Temporal lobe (tissue), 4 donors: ENCODE measurements at places on chromosomes 1 and 21. TPM values are rescaled to one million over a fixed set of nuclear protein-coding genes. Genes with fewer than 3 reads are reported as not detected.

Gene YTHDF2
- 53.4 TPM for total RNA-seq

Gene IGSF21
- 32.0 TPM for total RNA-seq

Gene CSF1
- total RNA-seq, result 1.7 TPM

Gene CYYR1
- 2.7 TPM for total RNA-seq

Gene HTR6
- 0.25 TPM for total RNA-seq

Gene BCL2L15
- total RNA-seq, result 0.74 TPM

Gene CFHR1
- total RNA-seq, result 0.25 TPM

Gene LRRC3
- total RNA-seq, result 5.7 TPM

Gene E2F2
- 0.74 TPM for total RNA-seq

Gene KMO
- 0.25 TPM for total RNA-seq

Gene ACTL8
- not detected for total RNA-seq

Gene RORC
- under 0.01 TPM for total RNA-seq

Gene AMY2B
- total RNA-seq, result 60.5 TPM

Gene TSPAN1
- 0.74 TPM for total RNA-seq

Gene TCEANC2
- total RNA-seq, result 3.7 TPM

Gene AADACL4
- total RNA-seq, result not detected
